T47D (cell line): ENCODE measurements at places on chromosomes 11 and 22.

GRCh38 chr11:8810540-8811301 lies 100.3 kb upstream of the AKIP1 start:
- no peak for DNase-seq

DNA sequence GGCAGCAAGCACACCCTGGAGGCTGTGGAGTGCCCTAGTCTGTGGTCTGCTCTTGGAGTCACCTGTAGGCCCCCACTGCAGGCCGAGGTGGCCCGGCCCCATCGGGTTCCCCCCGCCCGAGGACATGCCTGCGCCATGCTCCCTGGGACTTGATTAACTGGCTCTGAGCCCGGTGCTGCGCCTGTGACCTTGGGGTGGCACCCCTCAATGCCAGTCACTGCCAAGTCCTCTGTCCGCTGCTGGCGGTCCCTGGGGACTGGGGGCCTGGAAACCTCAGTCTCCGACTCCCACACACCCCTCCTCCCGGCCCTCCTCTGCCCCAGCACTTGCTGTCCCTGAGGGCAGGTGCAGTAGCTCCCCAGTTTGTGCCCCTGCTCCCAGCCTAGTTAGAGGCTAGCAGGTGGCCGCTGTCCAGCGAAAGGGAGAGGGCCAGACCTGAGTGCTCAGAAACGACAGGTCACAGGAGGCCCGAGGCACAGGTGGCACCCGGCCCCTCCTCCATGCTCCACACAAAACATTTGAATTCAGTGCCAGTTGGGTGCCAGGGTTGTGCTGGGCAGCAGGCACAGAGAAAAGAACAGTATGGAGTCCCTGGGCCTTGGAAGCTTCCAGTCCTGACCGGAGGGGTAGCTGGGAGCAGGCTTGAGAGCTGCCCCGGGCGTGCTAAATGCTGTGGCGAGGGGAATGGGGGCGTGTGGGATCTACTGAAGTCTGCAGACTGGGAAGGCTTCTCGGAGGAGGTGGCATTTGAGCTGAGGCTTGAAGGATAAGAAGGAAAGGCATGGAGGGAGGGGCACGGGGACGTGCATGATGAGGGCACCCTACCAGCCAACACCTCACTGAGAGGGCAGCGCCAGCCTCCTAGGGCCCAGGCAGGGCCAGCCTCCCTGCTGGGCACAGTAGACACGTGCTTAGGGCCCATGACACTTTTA lies 16.4 kb upstream of the FLRT1 start:
- DNase-seq = peak; percentile 37

DNA sequence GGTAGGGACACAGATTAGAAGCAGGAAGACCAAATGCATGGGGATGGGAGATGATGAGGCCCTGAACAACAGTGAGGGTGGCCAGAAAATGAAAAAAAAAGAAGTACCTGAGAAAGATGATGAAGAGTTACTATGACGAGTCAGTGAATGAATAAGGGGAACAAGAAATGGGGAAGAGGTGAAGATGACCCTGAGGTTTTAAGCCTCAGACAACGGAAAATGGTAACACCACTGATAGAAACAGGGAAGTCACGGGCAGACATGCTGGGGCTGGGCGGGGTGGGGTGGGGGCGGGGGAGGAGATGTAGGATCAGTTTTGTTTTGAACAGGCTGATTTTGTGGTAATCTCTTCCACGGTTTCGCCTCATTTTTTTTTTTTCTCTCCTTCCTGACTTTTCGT lies 205.1 kb upstream of the CADM1 start:
- no peak for DNase-seq

GRCh38 chr11:118643142-118643994 lies 36.0 kb downstream of the PHLDB1 start:
- DNase-seq = no peak

DNA sequence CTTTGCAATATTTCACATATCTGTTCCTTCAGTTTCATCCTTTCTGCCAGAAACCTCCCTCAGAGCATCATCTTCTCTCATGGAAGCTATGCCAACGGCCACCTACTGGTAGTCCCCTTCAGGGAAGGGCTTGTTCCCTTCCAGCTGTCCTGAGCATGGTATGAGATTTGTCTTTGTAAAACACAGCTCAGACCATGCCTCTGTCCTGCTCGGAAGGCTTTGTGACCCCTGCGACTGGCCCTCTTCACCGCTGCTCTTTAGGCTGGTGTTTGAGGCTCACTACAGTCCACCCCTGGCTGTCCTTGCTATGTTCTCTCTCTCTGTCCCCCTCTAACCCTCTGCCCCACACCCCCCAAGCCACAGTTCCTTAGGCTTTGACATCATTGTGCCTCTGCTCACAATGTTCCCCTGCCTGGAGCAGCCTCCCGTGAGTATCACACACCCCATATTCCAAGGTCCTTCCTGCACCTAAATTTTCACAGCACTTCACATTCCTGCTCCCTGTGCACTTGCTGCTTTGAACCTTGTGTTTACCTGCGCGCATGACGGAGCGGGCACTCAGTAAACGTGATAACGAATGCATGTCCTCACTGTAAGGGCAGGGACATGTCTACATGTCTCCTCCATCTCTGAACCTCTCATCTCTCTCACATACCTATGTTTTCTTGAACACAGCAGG lies 24.0 kb upstream of the ACER3 start:
- no peak for DNase-seq

DNA sequence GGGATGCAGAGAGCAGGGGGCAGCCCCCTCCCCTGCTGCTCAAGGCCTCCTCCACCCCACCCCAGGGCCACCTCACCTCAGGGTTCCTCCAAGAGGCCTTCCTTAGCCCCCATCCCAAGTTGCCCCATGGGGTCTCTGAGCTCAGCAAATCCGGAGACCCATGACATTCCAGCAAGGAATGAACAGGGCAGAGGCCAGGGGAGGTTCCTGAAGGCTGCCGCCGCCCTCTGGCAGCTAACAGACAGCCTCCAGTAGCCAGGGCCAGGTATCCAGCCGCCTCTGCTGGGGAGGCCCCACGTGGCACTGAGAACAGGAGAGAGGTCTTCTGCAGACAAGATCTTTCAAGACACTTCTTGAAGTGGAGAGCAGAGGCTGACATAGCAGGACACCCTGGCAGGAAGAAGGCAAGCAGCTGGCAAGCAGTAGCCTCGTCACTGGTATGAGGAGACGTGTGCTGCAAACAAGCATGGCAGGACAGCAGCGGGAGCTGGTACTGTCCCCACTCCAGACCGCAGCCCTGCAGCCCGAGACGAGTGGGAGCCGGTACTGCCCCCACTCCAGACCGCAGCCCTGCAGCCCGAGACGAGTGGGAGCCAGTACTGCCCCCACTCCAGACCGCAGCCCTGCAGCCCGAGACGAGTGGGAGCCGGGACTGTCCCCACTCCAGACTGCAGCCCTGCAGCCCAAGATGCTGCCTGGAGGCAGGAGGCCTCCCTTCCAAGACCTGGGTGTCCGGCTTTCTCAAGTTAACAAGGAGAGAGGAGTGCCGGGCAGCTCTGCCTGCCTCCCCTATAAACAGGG lies 190.6 kb downstream of the IGLL1 start:
- DNase-seq = no peak

- DNase-seq = no peak
Observed at GRCh38 chr11:7115780-7116179, 27.0 kb downstream of the RBMXL2 start.

DNA sequence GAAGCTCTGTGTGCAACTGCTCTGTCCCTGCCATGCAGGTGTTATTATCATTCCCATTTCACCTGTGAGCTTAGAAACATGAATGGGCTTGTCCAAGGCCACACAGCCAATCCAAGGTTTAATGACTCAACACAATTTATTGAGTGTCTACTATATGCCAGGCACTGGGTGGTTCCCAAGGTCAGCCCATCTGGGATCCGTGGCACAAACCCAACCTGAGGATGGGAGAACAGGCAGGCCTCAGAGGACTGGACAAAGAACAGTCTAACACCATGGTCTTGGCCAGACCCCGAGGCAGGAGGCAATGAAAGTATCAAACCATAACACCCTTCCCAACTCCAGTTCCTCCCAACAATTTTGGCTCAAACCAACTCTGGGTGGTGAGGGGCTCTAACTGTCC lies 15.7 kb downstream of the SPATA19 start:
- no peak for DNase-seq

GRCh38 chr22:19909350-19910179 lies 32.0 kb upstream of the COMT start:
- peak; percentile 70 for DNase-seq

DNA sequence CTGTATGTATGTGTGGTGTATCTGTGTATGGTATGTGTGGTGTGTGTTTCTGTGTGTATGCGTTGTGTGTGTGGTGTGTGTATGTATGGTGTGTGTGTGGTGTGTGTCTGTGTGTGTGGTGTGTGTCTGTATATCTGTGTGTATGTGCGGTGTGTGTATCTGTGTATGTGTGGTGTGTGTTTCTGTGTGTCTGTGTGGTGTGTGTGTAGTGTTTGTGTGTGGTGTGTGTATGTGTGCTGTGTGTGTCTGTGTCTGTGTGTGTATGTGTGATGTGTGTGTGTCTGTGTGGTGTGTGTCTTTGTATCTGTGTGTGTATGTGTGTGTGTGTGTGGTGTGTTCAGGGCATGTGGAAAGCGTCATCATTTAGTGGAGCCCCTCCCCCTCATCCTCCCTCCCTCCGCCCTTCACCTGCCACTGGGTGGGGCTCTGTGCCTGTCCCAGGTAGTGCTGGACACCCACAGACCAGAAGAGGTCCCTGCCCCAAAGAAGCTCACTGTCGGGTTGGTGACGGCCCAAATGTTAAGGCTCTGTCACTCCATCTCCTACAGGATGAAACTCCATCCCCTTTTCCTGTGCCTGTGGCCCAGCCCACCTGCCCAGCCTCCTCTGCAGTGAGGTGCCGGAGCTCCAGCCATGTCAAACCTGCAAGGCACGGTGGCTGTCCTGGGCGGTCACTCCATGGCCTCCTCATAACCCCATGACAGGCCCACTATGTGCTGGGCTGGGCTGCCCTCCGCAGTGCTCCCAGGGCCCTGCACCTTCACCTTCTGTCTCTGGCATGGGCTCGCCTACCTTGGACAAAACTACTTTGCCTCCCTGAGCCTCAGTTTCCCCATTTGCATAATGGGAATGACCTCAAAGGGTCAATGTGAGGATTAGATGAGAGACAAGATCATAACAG lies 23.4 kb upstream of the SHISAL1 start:
- no peak for DNase-seq

DNA sequence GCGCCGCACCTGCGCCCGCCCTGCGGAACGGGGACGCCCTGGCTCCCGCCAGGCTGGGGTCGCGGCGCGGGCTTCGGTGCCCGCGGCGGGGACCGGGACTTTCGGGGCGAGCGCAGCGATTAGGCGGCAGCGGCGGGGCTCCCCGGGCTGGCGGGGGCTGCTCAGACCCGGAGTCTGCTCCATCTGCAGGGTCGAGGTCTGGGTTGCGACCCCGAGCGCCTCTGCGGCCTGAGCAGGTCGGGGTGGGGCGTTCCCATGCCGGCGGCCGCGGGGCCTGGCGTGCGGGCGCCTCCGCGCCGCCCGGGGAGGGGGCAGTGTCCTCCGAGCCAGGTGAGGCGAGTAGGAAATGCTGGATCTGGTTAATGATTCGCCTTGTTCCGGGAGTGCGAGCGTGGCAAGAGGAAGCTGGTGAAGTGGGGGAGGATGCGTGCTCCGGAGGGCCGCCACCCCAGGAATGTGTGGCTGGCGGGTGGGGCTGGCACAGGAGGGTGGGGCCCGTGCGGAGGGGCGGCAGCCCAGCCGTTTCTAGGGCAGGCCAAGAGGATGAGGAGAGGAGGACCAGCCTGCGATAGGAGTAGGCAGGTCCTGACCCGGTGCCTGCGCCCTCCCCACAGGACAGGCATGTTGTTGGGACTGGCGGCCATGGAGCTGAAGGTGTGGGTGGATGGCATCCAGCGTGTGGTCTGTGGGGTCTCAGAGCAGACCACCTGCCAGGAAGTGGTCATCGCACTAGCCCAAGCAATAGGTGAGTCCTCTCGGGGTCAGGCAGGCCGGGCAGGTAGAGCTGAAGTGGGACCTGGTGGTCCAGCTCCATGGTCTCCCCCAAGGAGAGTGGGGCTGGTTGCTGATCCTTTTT lies 606 bp downstream of the RASSF7 start:
- DNase-seq = peak; percentile 80

DNA sequence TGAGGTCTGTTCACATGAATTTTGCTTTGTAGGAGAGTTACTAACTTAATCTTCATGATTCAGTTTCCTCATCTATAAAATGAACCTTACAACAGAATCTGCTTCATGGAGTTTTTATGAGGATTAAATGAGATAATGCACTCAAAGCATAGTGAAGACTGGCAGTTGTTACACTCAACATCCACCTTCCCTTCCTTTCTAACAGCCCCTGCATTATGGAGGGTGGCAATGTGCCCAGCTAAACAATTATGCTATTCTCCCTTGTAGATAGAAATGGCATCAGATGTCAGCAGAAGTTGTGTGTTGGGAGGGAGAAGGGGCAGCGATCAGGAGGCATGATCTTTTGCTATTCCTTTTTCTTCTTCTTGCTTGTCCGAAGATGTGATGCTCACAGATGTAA lies 6.5 kb downstream of the POU2AF1 start:
- no peak for DNase-seq

- peak; percentile 53 for DNase-seq
Observed at GRCh38 chr22:31248138-31248745, 36.1 kb downstream of the LIMK2 start.

DNA sequence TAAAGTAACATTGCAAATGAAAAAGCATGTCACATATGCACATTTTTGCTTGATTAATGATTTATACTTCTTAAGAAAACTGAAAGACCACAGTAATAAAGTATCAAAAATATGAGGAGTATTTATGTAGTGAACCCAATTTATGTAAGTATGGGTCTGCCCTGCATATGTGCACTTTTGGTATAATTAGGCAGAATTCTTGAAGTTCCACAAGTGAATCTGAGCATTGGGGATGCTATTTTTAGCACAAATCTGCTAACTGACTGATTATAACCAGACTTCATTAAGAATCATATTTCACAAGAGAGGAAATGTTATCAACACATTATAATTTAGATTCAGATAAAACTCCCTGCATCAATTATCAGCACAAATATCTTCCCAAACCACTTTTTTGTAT lies 407.1 kb upstream of the LRRC4C start:
- DNase-seq = no peak

DNA sequence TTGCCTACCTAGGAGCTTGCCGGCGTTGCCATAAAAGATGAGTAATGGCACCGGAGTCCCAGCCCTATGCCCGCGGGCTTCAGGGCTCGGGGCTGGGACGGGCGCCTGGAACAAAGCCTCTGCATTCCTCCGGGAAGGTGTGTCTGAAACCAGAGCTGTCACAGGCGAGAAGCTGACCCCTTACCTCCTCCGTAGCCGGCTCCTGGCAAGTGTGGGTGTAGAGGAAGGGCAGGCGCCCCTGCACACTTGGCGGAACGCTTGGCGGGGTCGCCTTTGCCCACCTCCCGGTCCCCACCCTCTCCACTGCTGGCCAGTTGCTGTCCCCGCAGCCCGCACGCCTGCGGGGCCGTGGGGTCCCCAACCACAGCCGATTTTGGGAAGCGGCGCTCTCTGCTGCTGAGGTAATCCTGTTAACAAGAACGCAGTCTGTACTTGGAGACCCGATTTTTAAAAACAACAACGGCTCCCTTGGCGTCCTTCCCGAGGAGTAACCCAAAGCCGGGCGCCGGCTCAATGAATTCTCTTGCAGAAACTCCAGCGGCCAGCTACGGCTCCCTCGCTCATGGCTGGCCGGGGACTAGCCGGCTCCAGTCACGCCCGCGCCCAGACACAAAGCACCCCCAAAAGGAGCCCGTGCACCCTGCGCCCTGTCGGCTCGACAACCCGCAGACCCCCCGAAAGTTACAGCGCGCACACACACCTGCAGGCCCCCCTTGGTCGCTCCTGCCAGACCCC lies 89.2 kb downstream of the PLEKHA7 start:
- peak; percentile 49 for DNase-seq
